ENCODE measurements at places on chromosomes 11 and 22. TPM values are rescaled to one million over a fixed set of nuclear protein-coding genes. Genes with fewer than 3 reads are reported as not detected.

GRCh38 chr11:47384498-47384897 is 6.2 kb upstream of the SPI1 start:
- DNase-seq: no peak

RIMBP3B gene
- 1.0 TPM for total RNA-seq

DNA sequence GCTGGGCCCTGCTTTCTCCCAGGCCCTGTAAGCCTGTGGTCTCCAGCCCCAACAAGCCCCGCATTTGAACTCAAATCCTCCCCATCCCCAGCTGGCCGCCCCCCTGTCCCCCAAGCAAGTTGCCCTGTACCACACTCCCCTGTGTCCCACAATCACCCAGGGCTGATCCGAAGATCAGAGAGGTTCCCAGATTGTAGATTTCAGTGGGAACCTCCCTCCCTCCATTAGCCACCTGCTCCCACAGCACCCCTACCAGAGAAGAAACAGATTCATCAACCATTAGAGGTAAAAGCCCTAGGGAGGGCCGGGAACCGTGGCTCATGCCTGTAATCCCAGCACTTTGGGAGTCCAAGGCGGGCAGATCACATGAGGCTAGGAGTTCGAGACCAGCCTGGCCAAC is 107.5 kb downstream of the FEZ1 start:
- no peak for DNase-seq

RIC8A gene
- 109 TPM for total RNA-seq

MYO7A gene
- 21.0 TPM for total RNA-seq
